Gastroesophageal sphincter (tissue), 4 donors: ENCODE measurements at places on chromosomes 7 and 10. TPM values are rescaled to one million over a fixed set of nuclear protein-coding genes. Genes with fewer than 3 reads are reported as not detected.
A peak's percentile ranks its signal among the peaks of the same experiment; 100 is the strongest.

- peak; percentile 31 for ATAC-seq
These were observed at the start of gene HDAC9 for GRCh38 chr7:18495412-18496340. Gene HDAC9 (plus strand): TSS chr7:18495749. CDS start chr7:18496303, 554 bp downstream.

GRCh38 chr10:6738112-6738768 is 158.2 kb upstream of the PRKCQ start:
- ATAC-seq = no peak

The RHBDD2 gene
- total RNA-seq = 21.6 TPM

The ASIC3 gene
- total RNA-seq = 2.1 TPM

The TAS2R41 gene
- total RNA-seq = not detected

- no peak for ATAC-seq
These were observed 216.2 kb upstream of the PRKCQ start for GRCh38 chr10:6796231-6796630.

DNA sequence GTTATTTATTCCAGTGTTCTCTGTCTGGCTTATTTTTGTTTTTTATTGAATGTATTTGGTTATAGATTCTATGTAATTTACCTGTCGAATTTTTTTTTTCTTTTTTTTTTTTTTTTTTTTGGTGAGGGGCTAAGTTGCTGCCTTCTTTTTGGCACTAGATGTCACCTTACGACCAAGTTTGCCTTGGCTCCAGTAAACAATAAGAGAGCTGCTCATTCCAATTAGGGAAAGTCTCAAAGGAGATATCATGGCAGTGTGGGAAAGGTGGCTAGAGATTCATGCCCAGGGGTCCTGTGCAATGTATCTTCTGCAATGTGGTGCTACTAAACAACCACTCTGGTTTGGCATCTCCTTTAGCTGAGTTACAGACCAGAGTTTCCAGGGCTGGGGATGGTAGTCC is 84.0 kb downstream of the PTPN20 start:
- no peak for ATAC-seq

DNA sequence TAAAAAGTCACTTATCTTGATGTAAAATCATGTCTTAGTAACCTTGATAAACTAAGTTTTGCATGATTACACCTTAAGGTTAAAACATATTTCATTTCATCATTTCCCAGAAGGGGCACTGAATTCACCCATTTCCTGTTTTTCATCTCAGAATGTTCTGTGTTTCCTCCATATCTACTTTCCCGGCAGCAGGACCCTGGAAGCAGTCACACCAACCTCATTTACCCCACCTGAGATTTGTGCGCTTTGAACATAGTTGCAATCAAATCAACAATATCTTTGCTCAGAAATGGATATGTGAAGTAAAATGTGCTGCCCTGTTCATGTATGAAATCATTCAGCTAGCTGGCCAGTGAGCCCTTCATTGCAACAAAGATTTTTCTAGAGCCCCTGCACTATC is 46.8 kb downstream of the IKZF1 start:
- ATAC-seq = no peak

The GTPBP4 gene
- 16.0 TPM for total RNA-seq

The MRPS33 gene
- 27.6 TPM for total RNA-seq

The CTNNA3 gene
- 19.8 TPM for total RNA-seq

GRCh38 chr10:32927750-32928149 is 30.3 kb downstream of the ITGB1 start:
- ATAC-seq = no peak

DNA sequence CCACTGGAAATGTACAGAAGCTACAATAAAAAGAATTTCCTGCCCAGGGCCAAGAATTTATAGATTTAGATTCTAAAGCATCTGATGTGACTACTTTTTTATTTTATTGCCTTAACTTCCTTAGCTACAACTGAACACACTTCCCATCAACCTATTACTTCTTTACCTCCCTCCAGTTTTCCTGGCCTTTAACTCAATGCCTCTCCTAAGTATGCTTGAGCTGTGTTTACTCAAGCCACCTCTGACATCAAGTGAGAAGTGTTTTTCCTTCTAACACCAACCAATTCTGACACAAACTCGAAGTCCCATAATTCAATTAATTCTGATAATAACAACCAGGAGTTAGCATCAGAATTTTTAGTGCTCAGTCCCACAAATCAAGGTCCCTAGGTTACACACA is 170.0 kb downstream of the IMMP2L start:
- ATAC-seq = no peak

The MALRD1 gene
- 2.2 TPM for total RNA-seq

The PLXNA4 gene
- 12.2 TPM for total RNA-seq

The AKR1C4 gene
- total RNA-seq = not detected

DNA sequence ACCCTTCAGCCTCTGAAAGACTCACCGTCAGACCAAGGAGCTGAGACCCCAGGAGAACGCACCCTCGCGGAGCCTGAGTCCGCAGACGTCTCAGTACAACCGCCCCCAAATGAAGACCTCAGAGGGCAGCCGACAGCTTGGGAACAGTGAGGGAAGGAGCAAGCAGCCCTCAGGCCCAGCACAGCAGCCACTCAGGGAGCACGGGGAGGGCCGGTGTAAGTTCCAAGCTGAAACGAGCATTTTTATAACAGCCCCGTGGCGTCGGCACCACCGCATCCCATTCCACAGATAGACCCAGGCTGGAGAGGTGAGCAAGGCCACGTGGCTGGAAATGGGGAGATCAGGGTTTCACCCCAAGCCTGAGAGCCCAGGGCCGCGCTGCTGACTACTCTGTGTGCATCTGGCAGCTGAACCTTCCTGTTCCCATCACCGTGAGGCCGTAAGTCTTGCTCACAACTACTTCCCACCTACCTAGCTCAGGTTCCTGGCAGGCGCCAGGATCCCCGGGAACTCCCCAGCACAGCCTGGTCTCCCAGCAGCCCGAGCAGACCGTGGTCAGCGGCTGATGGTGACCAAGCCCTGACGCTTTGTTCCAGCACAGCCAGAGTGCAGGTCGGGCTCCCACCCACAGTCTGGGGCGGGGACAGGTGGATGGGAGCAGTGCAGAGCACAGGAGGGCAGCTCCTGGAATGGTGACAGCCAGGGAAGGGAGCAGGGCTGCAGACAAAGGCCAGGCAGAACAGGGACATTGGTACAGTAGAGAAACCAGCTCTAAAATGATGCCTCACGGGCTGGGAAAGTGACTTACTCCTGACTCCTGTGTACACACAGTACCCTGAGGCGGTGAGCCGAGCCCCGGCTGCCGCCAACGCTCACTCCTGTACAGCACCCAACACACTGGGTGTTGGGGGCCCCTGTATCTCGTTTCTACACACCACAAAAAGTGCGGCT is 6.1 kb upstream of the NOM1 start:
- ATAC-seq = peak; percentile 10

DNA sequence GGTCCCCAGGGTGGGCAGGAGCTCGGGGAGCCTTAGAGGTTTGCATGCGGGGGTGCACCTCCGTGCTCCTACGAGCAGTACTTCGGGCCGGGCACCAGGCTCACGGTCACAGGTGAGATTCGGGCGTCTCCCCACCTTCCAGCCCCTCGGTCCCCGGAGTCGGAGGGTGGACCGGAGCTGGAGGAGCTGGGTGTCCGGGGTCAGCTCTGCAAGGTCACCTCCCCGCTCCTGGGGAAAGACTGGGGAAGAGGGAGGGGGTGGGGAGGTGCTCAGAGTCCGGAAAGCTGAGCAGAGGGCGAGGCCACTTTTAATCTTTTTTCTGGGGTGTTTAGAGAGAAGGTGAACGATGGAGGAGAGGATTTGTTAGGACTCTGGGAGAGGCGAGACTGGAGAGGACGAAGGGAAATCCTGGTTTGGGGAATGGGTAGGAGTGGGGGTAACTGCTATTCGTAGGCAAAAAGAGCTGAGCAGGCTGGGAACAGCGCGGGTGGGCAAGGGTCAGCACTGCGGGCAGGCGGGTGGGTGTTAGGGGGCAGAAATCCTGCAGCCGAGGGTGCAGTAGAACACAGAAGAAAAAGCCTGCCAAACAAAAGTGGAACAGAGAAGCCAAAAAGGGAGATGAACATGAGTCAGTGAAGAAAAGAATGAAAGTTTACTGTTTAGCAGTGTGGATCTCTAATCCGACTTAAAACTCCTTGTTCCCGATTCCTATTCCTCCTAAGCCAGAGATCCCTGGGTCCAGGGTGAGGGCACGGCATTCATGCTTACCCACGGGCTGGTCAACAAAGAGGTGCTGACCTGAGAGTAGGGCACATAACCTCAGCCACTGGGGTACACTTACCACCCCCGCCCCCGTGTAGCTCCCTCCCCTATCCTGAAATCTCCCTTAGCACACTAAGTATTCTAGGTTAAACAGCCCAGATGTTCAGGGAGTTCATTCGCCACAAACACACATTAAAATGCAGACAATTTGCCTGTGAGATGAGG is 26.9 kb downstream of the PRSS2 start:
- peak; percentile 8 for ATAC-seq

DNA sequence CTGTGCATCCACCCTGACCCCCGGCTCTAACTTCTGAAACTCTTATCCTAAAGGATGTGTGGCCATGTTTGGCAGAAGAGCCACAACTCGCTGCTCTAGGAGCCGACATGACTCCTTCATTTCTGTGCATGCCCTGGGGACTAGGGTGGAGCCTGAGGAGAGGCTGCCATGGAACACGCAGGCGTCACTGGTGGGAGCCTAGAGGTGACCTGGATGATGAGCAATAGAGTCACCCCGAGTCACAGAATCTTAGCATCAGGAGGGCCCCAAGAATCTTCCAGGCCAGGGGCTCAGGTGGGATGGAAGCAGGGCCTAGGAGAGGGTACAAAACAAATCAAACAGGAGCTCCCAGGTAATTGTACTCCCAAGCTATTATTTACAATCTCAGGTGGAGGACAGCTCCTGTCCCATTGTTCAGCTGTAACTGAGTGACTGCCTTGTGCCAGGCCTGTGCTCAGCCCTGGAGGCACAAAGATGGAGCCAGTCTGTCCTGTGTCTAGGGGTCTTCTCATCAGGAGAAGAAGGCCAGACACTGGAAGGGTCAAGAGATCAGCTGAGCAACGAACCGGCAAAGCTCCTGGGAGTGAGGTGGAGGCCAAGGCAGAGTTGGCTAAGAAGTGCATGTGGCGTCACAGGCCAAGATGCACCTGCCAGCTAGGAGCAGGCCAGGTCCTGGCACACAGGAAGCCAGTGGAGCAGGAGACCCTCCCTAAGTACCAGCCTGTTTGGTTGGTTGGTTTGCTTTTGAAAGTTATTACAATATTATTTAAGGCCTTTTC is 5.8 kb upstream of the ZNF22 start:
- no peak for ATAC-seq

GRCh38 chr10:100934084-100934659 is 21.4 kb downstream of the SLF2 start:
- ATAC-seq = no peak

- ATAC-seq = no peak
These were observed 4.8 kb upstream of the VCL start for GRCh38 chr10:73992899-73993788.

- ATAC-seq = no peak
These were observed 820 bp upstream of the OTUD1 start for GRCh38 chr10:23437963-23438546.

The LIPM gene
- total RNA-seq = not detected

DNA sequence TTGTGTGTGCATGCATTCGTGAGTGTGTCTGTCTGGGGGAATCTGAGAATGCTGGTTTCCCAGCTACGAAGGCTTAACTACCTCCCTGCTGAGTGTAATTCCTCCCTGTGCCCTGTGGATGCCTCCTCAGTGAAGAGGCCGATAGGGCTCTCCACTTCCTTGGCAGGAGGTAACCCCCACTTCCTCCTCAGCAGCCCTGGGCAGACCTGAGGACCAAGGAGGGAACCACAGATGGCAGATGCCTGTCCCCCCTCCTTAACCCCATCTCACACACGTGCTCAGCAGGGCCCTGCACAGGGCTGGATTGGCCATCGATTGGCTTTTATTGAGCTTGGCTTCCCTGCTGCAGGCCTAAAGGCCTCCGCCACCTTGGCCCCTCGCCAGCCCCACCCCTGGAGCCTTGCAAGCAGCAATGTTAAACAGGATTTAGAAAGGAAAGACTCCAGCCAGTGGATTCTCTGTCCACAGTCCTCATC is 45.6 kb upstream of the LRRC4 start:
- no peak for ATAC-seq

The RNLS gene
- 25.1 TPM for total RNA-seq

DNA sequence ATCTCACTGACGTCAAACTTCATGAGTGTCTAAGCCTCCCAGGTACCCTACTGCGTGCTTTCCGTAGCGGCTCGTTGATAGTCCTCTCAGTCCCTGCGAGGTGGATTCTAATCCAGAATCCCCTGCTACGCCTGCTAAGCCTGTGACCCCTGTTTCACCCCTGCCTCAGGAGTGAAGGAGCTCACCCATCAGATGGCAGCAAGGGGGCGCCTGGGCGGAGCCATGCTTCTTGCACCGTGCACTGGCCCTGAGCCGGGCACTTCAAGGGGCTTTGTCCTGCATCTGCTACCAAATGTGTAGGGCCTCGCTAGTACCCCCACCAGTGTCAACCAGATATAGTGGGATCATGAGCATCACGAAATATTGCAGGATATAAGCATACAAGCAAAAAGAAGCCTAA is 918 bp upstream of the STRA8 start:
- no peak for ATAC-seq

The IL6 gene
- 0.85 TPM for total RNA-seq

DNA sequence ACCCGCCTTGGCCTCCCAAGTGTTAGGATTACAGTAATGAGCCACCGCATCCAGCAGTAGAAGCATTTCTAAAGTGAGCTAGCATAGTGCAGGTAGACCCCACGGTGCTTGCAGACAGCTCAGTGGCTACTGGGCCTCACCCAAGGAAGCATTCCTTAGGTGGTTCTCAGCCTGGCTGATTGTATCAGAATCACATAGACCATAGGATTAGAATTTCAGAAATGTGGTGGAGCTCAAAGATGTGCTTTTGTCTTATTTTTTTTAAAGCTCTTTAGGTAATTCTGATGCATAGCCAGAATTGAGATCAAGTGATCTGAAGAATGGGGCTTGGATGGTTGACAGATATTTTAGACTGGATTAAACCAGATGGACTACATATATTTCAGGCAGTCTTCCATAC is 10.9 kb downstream of the ANLN start:
- ATAC-seq = no peak

- ATAC-seq = no peak
These were observed 81.7 kb downstream of the KMT2C start for GRCh38 chr7:152354061-152354460.

DNA sequence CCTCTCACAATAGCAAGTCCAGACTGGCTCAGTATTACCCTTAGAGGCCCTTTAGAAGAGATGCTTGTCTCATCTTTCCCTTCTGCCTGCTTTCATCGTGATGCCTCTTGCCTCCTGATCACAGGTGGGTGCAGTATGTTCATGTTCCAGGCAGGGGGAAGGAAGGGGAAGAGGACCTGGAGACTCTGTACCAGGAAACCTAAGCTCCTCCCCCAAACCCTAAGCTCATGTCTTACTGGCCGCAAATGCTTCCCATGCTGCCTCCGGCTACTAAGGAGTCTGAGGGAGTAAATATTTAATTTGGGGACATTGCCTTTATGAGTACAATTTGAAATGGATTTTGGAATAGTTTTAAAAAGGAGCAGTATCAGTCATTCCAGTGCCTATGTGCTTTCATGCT is 192.6 kb downstream of the CDCA7L start:
- ATAC-seq = no peak

- ATAC-seq = no peak
These were observed 101.0 kb downstream of the CELF2 start for GRCh38 chr10:11118686-11119085.
